ENCODE measurements at places on chromosomes 2 and 18. TPM values are rescaled to one million over a fixed set of nuclear protein-coding genes. Genes with fewer than 3 reads are reported as not detected.

GRCh38 chr18:37402735-37403099, 162.9 kb downstream of the CELF4 start:
- no peak for DNase-seq

DNA sequence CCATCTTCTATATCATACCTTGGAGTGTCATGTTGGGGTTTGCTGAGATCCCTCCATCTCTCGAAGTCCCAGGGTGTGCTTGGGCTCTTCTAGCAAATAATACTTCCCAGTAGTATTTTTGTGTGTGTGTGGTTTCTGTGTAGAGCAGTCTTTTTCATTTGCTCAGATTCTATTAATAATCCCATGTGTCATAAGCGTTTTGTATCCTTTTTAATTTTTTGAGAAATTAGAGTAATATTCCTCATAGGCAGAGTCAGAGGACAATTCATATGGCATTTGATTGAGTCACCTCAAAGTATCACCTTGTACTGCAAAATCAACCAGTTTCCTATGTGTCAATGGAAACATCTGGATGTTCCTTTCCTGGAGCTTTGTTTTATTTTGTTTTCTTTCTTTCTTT, 37.4 kb upstream of the PPP1R1C start:
- DNase-seq: peak; percentile 14

GRCh38 chr18:32308493-32309120, 118.8 kb downstream of the MEP1B start:
- DNase-seq: peak; percentile 48

DNA sequence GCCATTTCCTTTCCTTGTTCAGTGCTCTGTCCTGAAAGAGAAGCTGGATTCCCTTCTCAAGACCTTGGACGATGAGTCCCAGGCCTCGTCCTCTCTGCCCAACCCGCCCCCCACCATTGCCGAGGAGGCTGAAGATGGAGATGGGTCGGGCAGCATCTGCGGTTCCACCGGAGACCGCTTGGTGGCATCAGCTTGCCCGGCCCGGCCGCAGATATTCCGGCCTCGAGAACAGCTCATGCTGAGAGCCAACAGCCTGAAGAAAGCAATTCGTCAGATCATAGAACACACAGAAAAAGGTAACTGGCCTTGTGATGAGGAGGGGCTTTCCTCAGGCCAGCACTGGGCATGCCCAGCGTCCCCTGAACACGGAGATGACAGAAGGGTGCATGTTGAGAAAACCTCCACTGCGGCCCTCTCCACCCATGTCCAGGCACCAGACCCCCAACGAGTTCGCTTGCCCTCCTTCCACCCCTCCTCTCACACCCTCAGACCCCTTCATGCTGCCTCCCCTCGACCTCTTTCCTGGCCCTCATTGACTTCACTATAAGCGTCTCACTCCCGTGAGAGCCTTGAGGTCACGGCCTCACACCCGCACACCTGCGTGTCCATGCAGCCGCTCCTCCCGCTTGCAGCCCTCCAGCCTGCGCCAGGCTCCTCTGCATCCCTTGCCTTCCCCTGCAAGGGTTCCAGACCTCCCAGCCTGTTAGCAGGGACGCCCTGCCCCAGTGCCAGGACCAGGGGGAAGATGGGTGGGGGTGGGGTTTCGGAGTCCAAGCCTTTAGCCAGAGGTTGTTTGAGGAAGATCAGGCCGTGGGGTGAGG, 95.0 kb downstream of the DGKD start:
- DNase-seq: peak; percentile 60

DNA sequence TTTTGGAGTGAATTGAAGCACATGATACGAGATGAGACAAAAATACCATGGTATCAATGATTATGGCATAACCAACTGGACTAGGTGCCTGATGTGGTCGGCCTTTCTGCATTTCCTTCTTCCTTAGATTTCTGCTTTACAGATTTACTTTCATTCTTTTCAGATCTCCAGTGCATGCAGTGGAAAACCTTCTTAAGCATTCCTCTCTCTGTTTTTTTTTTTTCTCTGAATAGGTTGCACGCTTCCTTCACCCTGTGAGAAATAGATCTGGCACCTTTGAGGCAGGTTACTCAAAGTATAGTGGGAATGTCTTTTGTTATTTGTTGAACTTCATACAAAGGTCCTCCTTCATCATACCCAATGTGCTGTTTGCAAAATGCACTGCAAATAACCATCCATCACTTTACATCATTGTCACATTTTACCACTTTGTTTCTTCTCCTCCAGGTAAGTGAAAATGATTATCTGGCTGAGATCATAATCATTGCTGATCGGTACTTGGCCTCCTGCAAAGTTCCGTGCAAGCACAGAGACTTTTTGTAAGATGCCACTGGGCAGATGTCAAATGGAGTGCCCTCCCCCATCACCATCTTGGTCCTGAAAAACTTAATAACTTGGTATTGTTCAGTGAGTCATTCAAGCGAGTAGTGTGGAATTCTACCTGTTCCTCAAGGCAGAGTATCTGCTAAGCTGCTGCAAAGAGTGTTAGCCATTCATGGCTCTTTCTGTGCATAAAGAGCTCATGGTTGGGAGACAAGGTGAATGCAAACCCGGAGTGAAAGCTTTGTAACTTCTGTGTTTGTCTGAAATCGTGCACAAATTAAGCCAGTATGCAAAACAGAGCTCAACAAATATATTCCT, 30.0 kb upstream of the KLHL14 start:
- DNase-seq: no peak

GRCh38 chr2:120279708-120280107, 27.1 kb downstream of the RALB start:
- DNase-seq: no peak

- DNase-seq: no peak
These were observed 270.1 kb downstream of the EIPR1 start for GRCh38 chr2:3107567-3107966.

GRCh38 chr2:235494716-235495372, 1.0 kb downstream of the AGAP1 start:
- peak; percentile 40 for DNase-seq

DNA sequence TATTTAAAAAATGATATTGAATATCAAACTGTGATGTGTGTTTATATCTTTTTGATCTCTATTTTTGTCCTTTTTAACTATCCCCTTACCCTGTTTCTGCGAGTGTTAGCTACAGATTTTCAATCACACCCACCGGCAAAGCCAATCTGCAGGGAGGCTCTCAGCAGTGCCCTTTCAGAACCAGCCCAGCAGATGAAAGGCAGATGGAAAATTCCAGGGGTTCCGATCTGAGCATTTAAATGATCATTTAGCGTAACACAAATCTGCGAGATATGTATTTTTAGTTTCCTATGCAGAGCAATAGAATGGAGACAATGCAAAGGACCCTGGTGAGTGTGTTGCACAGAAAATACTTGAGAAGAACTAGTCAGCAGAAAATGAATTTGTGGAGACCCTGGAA, 2170.5 kb upstream of the PIK3C3 start:
- no peak for DNase-seq

GRCh38 chr2:98854682-98855081, 81.3 kb downstream of the CRACDL start:
- no peak for DNase-seq

DNA sequence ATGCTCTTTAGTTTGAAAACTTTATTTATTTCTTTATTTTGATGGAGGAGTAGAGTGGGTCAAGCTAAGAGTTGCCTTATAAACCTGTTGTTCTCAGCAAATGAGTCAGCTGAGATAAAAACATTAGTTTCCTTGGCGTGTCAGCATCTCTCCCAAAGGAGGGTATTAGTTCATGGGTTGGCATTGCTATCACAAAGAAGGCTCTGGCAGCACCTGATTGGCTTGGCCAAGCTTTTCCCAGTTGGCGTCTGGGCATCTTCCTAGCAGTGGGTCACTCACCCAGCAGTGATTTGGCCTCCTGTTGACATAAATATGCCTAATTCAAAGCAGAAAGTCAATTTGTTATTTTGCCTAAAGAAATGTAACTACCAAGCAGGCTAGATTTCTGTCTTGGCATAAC, 200.7 kb upstream of the TNP1 start:
- no peak for DNase-seq

GRCh38 chr2:38178119-38178518, 102.2 kb upstream of the CYP1B1 start:
- no peak for DNase-seq

DNA sequence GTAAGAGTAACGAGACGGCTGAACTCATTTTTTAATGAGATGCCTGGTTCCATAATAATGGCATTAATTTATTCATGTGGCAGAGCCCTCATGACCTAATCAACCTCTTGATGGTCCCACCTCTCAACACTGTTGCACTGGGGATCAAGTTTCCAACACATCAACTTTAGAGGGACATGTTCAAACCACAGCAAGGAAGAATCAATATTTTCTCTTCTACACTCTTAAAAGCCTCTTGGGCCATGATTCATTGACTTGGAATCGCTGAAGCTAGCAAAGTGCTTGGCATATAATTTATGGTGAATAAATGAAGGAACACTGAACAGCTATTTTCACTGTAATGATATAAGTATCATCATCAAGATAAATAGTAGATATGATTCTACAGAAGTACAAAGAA, 333.0 kb downstream of the TNS1 start:
- no peak for DNase-seq

GRCh38 chr2:55073000-55073983, 23.0 kb upstream of the RTN4 start:
- no peak for DNase-seq

- no peak for DNase-seq
These were observed 21.0 kb upstream of the CDKL4 start for GRCh38 chr2:39264733-39265132.

- DNase-seq: no peak
These were observed 24.3 kb downstream of the CERS6 start for GRCh38 chr2:168480356-168480755.

DNA sequence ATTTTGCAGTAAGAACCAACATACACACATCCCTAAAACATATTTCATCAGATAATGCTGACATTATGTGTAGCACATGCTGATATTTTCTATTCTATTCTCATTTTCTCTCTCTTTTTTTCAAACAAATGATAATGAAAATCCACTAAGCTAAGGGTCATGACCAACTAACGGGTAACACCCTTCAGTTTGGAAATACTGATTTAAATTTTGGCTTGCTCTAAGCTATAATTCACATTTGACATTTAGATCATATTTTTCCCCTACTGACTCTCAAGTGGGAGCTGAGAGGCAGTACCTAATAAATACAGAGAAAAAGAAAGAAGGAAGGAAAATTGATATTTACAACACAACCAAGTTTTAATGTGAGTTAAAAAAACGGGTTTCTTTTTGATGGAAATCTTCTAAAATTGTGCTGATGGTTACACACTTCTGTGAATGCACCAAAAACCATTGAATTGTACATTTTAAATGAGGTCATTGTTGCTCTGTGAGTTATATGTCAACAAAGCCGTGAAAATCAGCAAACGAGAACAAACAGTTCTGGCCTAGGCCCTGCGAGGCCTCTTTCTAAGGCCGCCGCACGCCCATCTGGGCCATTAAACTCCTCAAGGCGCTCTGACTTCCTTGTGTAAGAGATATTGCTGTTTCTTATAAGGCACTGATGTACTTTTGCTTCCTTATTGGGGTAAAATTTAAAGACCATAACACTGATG, 124.2 kb downstream of the GALR1 start:
- no peak for DNase-seq

DNA sequence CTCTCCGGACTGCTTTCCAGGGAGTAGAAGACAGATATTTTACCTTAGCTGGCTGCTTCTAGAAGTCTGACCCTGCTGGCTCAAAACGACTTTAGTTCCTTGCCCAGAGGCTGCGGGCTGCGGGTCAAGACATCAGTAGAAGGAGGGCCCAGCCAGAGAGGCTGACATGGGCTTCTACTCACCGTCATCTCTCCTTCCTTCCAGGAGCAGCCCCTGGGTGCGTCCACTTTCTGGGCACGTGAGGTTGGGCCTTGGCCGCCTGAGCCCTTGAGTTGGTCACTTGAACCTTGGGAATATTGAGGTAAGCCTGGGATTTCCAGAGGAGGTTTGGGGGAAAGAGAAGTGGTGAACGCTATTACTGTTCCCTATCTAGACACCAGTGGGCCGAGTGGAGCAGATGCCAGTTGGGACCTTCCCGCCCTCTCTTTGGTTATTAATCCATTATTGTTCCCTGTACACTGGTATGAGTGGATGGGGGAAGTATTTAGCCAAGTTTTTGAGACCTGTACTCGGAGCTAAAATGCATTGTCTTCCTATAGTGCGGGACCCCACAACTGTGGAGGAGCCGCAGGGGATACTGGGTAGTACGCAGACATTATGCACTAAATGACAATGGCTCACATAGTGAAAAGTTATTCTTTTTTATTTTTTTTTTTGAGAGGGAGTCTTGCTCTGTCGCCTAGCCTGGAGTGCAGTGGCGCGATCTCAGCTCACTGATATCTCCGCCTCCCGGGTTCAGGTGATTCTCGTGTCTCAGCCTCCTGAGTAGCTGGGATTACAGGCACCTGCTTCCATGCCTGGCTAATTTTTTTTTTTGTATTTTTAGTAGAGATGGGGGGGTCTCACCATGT, 26.3 kb upstream of the CASP8 start:
- no peak for DNase-seq

DNA sequence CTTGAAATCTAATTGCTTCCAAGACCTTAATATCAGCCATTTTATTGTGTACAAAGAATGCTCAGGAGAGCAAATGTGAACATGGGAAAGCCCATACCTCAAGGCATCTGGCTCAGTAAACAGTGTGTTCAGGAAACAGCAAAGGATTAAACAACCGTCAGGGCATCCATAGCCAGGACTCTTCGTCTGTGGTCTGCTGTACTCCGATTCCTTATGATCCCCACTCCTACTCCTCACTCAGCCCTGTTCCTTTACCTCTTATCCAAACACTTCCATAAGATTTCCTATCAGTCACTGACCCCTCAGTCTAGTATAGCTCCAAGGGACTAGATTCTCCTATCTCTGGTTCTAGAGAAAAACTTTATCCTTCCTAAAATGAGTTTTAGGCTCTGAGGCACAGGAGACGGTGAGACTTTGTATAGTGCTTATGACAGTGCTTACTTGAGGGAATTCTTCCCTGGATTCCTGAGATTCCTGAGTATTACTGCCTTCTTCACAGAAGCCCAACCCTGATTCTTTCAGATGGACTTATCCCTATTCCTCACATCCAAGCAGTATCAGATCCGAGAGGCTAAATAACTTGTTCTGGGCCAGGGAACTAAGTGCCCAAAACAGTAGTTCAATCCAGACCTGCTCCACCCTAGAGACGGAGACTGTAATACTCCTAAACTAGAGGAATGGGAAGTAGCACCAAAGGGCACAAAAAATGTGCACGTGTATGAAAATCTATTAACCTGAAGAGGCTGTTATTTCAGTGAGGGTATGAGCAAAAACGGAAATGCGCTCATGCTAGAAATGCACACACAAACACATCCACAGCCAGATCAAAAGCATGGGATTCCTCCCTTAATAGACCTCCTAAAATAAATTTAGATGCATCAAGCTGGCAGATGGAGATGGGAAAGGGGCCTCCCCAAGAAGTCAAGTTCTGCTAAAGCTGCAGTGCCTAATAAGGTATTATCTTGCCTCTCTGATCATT, 42.1 kb upstream of the SIGLEC15 start:
- DNase-seq: peak; percentile 65

Gene TMEM17
- 2.4 TPM for total RNA-seq

Gene UXS1
- 48.5 TPM for total RNA-seq

Gene PDCD1
- not detected for total RNA-seq

Gene C18orf32
- total RNA-seq: 32.2 TPM

Gene SERPINB10
- total RNA-seq: 5.0 TPM

Gene APOB
- not detected for total RNA-seq

Gene RAD51AP2
- not detected for total RNA-seq

Gene SLC9A4
- total RNA-seq: not detected

Gene L3MBTL4
- total RNA-seq: not detected

Gene GPAT2
- 37.7 TPM for total RNA-seq

Gene LYPD6B
- 23.6 TPM for total RNA-seq

Gene ITPRIPL1
- 0.80 TPM for total RNA-seq
